ENCODE measurements at places on chromosomes 2 and 18.

GRCh38 chr18:10514082-10514481, 11.7 kb upstream of the NAPG start:
- DNase-seq, result no peak

- DNase-seq, result no peak
These were observed 183.8 kb upstream of the CTAGE1 start for GRCh38 chr18:22601481-22601880.

DNA sequence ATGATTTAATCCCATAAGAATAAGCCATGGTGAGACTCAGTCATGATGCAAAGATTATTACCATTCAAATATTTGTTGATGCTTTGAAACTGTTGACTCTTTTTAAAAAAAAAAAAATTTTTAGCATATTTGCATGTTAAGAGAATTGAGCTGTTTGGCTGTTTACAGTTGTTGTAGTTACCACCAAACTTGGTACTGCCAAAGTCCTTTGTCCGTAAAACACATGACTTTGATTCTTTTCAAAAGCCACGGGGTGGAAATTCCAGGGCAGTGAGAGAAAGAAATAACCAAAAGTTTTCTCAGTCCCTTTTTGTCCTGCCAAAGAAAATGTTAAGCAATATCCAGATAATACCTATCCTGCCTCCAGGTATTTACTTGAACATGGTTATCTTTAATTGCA, 474.8 kb downstream of the METTL4 start:
- DNase-seq, result no peak

GRCh38 chr2:23615216-23616020, 230.4 kb downstream of the KLHL29 start:
- DNase-seq, result no peak

- DNase-seq, result no peak
These were observed 186.4 kb upstream of the EPC2 start for GRCh38 chr2:148458171-148458570.

Data from type B pancreatic cell (in vitro differentiated cells).